ENCODE measurements at places on chromosomes 4 and X. TPM values are rescaled to one million over a fixed set of nuclear protein-coding genes. Genes with fewer than 3 reads are reported as not detected.

The GAGE12H gene
- not detected for polyA plus RNA-seq

The ZBTB33 gene
- polyA plus RNA-seq: 25.8 TPM

DNA sequence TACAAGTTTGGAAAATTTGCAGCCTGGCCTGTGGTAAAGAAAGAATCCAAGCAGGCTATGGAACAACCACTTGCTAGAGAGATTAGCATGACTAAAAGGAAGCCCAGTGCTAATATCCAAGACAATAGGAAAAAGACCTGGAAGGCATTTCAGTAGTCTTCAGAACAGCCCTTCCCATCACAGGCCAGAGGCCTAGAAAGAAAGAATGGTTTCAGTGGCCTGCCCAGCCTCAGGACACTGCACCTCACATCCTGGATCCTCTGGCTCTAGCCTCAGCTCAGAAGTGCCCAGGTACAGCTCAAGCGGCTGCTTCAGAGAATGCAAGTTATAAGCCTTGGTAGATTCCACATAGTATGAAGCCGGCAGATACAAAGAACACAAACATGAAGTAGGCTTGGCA, 449.8 kb upstream of the AR start:
- no peak for DNase-seq

The ERCC6L gene
- polyA plus RNA-seq: 5.4 TPM

- no peak for DNase-seq
Measured at GRCh38 chr4:40455340-40455902, 120.3 kb downstream of the CHRNA9 start.

The SLC9B1 gene
- 4.3 TPM for polyA plus RNA-seq

The USP27X gene
- 12.5 TPM for polyA plus RNA-seq

GRCh38 chrX:72094894-72095293, 36.8 kb downstream of the RTL5 start:
- no peak for DNase-seq

The GLRB gene
- 16.5 TPM for polyA plus RNA-seq

The RBM47 gene
- 116 TPM for polyA plus RNA-seq

DNA sequence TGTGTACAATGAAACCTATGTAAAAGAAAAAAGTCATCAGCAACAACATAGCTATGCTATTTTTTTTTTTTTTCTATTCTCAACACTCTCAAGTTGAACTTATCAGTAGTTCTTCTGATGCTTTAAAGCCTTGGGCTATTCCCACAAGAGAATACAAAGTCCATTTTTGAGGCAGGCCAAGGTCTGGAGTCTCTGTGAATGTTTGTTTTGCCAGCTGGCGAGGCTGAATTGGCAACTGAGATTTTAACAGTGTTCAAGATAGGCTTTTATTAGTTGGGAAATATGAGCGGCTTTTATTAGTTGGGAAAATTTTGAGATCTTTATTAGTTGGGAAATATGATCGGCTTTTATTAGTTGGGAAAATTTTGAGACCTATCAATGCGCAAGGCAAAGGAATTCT, 336.6 kb downstream of the SLITRK2 start:
- DNase-seq: no peak

- no peak for DNase-seq
Measured at GRCh38 chr4:173057442-173057841, 111.2 kb upstream of the GALNT7 start.

GRCh38 chr4:55356991-55357461, 11.0 kb downstream of the SRD5A3 start:
- DNase-seq: no peak

DNA sequence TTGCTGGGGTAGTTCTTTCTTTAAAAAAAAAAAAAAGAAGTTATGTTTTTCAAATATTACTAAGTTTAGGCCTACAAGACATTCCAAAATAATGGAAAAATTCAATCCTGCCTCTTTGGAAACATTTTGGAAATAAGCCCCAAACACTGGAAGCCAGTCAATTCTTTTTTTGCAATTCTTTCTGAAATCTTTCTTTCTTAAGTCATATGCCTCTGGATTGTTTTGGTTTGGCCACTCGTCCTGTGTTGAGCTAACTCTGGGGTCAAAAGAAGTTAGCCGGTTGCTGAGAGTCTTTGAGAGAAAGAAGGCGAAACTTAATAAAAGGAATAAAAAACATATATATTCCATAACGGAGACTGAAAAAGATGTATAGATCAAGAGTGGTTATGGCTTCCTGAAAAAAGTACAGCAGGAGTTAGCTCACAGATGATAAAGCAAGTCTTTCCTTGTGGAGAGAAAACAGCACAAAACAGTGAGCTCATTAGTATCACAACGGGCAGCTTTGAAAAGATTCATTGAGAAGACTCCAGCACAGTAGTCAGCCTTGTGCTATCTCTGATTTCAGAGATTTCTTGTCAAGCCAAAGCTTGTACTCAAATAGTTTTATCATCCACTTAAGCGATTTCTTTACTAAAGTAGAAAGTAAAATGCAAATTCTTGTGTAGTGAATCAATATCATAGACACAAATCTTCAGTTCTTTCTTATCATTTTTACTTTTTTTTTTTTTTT, 64.8 kb downstream of the PLS3 start:
- no peak for DNase-seq

The CXCL13 gene
- 0.68 TPM for polyA plus RNA-seq

GRCh38 chr4:151906438-151906837, 145.6 kb upstream of the GATB start:
- no peak for DNase-seq

The SMIM10L2A gene
- 10.8 TPM for polyA plus RNA-seq

DNA sequence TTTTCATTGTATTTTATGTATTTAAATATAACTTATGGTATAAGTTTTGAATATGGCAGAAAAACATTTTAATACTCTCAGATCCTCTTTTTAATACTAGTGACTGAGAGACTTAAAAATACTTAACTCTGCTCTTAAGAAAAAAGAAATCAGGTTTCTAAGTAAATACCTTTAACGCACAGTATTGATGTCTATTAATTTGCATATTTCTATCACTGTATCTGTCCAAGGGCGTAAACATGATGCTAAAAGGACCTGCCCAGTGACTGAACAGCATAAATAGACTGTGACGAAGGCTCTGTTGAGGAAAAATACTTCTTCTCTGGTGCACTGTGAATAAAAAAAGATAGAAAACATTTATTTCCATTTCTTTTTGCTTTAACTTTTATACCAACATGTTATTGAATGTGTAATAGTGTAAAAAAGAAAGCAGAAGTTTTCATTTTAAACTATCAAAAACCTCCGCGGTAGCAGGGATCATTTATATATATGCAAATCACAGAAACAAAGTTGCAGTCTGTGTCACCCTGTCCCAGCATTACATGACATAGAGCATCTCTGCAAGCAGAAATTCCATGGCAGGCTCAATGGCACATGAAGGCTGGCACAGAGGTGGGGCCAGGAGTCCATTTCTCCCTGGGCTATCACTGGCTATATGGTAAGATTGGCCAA, 75.4 kb downstream of the ZAR1 start:
- no peak for DNase-seq

DNA sequence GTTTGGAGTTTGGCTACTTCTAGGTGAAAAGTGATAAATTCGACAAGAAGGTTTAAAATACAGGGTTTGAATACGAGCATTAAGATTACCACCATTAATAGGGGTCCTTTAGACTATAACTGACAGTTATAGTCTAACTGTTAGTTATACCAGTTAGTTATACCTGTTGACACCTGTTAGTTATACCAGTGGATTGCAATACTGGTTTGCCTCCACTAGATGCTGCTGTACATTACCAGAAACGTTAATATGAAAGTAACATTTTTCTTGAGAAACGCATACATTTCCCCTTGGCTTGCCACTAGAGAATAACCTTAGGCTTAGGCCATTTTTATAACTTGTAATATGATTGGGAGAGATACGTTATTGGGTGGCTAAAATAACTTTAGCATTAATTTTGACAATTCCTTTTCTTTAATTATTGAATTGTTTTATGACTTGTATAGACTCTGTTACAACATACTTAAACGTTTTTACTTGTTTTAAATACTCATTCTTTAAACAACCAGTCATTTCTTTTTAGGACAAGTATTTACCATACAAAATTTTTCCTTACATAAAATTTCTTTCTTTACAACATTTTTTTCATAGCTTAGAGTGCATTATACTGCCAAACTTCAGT, 911.2 kb downstream of the FSTL5 start:
- DNase-seq: no peak

The PNMA3 gene
- 32.4 TPM for polyA plus RNA-seq

GRCh38 chrX:127138218-127138617, 318.7 kb downstream of the PRR32 start:
- DNase-seq: no peak

DNA sequence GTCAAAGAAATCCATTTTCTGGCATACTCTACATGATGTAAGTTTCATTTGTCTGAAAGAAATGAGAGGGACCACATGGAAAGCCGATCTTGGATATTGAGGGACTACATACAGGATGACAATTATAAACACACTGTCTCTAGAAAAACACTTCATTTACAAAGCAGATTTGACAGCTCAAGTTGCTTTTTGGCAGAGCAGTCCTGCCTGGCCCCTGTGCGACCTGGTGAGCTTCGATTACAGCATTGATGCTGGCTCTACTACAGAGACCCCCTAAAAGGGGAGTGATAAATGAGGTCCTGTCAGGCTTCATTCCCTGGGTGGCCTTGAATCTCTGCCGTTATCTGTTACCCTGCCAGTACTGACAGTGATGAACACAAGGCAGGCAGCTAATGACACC, 215.2 kb upstream of the NOCT start:
- no peak for DNase-seq

Measured in renal cortex interstitium (tissue), 15 donors.